ENCODE measurements at places on chromosomes 12 and 14.
A peak's percentile ranks its signal among the peaks of the same experiment; 100 is the strongest.

GRCh38 chr14:50814161-50814560 is 16.8 kb downstream of the NIN start:
- DNase-seq: no peak

DNA sequence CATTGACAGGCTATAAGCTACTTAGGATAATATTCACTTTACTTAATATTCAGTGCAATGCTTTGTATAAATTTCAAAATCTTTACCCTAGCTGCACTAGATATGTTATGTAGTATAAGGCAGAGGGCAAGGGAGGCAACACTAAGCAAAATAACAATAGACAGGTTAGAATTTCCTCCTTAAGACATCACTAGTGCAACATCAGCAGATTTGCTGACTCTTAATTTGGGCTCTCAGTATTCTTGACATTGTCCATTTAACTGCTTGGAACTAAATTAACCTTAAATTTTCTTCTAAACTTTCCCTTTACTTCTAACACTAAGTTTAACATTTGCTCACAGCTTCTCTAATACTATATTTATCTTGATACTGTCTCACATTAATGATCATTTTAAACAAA is 273.9 kb downstream of the DIO2 start:
- no peak for DNase-seq

GRCh38 chr12:120884644-120885043 is 19.5 kb downstream of the SPPL3 start:
- DNase-seq: no peak

- DNase-seq: no peak
These were observed 65.9 kb upstream of the OTOGL start for GRCh38 chr12:80033448-80033847.

DNA sequence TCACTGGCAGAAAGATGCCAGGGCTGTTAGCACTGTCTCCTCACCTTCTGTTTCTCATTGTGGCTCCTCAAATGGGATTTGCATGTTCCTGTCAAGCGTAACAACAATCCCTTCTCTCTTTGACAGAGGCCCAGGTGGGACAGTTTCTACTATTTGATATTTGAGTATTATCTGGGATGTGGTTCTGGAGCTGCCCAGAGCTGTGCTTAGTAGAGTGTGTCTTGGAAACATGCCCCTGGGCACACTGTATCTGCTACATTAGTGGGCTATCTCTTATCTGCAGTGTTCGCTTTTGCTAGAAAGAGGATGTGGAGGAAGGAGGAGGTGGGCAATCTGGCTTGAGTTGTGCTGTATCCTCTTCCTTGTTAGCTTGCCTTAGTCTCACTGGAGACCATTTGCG is 3.8 kb upstream of the ACADS start:
- no peak for DNase-seq

GRCh38 chr14:71320734-71321573 is 413.7 kb downstream of the PCNX1 start:
- DNase-seq: peak; percentile 53

DNA sequence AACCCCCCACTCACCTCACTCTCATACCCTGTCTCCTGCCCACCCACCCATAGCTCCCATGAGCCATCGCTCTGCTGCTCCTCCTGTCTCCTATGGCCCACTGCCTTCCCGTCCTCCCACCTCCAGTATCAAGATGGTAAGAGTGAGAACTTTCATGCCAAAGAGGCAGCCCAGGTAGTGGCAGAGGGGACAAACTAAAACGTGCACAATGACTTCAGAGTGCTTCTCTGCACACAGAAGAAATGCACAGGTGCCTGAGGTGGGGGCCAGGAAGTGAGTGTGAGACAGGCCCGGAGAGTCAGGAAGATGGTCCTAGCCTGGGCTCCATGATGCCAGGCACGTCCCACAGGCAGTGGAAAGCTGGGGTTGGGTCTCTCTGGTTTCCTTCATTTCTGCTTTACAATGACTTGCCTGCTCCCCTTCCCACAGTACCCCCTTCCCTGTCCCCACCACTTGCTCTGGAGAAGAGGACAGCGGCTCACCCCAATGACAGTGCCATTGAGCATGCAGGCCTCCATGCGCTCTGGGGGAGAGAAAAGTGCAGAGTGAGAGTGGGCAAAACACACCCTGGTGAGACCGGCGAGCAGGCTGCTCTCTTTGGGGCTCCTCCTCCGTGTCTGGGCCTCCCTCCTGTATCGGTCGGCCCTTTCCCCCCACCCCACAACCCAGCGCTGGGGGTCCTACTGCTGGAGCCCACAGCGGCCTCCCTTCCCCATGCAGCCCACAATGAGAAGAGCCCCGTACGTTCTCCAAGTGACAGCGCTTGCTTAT is 22.8 kb upstream of the ANO2 start:
- DNase-seq: no peak

DNA sequence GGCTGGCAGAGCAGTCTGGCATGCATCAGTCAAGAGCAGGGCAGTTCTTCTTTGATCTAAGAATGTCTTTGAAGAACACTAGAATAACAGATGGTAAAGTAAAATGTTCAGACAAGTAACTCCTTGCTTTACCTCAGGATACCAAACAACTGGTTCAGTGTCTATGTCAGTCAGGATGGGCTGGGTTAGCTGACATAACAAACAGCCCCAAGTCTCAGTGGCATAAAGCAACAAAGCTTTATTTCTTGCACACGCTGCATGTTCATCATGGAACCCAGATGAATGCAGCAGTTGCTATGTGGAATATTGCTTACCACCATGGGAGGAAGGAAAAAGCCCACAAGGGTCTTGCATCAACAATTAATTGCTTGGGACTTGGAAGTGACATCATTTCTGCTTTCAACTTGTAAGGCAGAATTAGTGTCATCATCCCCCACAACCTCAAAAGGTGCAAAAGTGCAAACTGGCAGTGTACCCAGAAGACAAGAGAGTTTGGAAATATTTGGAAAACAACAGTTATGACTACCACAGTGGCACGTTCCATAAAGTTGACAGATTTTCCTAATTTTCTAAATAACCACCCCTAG is 21.2 kb downstream of the GPRC5D start:
- no peak for DNase-seq

GRCh38 chr14:81193924-81194633 is 26.7 kb downstream of the GTF2A1 start:
- no peak for DNase-seq

All from KBM-7 (cell line).